ENCODE measurements at places on chromosomes 2 and 18.
A peak's percentile ranks its signal among the peaks of the same experiment; 100 is the strongest.

DNA sequence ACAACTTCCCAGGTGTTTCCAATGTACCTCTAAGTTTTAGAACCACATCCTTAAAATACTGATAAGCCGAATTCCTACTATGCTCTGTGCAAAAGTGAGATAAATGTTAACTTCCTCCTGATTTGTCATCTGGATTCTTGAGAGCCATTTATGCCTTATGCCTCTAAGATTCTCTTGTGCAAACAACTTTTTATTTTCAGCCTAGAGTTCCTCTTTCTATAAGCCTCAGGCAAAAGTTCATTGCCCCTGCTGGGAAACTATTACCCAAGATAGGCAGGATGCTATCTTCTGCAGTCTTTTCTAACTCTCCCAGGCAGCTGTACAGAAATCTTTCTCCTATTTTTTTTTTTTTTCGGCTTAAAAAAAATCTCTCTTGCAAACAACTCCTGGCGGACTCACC, 216.1 kb downstream of the KCNJ3 start:
- DNase-seq = peak; percentile 24

DNA sequence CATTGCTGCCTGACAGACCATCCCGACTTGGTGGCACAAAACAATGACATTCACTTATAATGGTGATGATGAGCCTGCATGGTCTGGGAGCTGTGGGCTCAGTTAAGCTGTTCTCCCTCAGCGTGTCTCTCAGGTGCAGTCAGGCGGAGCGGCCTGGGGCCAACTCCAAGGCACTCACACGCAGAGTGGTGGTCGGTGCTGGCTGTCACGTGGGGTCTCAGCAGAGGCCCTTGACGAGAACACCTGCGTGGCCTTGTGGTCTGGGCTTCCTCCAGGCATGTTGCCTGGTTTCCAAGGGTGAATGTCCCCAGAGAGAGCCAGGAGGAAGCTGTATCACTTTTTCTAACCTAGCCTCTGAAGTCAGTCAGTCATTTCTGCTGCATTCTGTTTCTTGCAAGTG, 29.8 kb downstream of the ARMC9 start:
- peak; percentile 26 for DNase-seq

- DNase-seq = no peak
These were observed 657.2 kb downstream of the ERBB4 start for GRCh38 chr2:211881449-211881848.

- DNase-seq = peak; percentile 25
These were observed 27.8 kb downstream of the CTIF start for GRCh38 chr18:48566589-48566988.

All from KBM-7 (cell line).